CD4-positive, CD25-positive, alpha-beta regulatory T cell (primary cell): ENCODE measurements at places on chromosomes 12 and 14.

GRCh38 chr14:85911044-85911443 is 381.1 kb downstream of the FLRT2 start:
- no peak overlapping the region for H3K27ac ChIP-seq
- no peaks in the 10 kb centered on the region for H3K4me1 ChIP-seq
- no peaks in the 10 kb centered on the region for H3K27me3 ChIP-seq
- no peak overlapping the region for H3K4me3 ChIP-seq

DNA sequence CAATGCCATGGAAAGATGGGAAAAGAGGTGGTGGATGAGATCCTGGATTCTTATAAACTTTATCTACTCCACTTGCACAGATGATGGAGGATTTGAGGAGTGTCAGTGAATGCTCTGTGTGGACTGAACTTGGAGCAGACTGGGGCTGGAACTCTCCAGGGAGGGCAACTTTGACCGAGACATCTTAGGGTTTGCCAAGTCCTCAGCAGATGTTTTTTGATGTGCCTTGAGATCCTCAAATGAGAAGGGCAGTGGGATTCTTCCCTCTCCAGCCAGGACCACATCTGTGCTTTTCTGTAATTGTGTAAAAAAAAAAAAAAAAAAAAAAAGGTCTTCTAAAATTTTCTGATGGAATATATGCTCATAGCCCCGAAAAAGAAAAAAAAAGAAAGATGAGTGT is 23.0 kb upstream of the MYL2 start:
- no peaks in the 10 kb centered on the region for H3K36me3 ChIP-seq
- no peaks in the 10 kb centered on the region for H3K4me1 ChIP-seq
- no peak overlapping the region for H3K27ac ChIP-seq
- H3K4me3 ChIP-seq: no peak overlapping the region

- no peak overlapping the region for H3K27ac ChIP-seq
- H3K4me3 ChIP-seq: no peak overlapping the region
- no peaks in the 10 kb centered on the region for H3K36me3 ChIP-seq
- no peak for DNase-seq
Measured at GRCh38 chr12:121114019-121114639, 18.5 kb upstream of the P2RX7 start.

DNA sequence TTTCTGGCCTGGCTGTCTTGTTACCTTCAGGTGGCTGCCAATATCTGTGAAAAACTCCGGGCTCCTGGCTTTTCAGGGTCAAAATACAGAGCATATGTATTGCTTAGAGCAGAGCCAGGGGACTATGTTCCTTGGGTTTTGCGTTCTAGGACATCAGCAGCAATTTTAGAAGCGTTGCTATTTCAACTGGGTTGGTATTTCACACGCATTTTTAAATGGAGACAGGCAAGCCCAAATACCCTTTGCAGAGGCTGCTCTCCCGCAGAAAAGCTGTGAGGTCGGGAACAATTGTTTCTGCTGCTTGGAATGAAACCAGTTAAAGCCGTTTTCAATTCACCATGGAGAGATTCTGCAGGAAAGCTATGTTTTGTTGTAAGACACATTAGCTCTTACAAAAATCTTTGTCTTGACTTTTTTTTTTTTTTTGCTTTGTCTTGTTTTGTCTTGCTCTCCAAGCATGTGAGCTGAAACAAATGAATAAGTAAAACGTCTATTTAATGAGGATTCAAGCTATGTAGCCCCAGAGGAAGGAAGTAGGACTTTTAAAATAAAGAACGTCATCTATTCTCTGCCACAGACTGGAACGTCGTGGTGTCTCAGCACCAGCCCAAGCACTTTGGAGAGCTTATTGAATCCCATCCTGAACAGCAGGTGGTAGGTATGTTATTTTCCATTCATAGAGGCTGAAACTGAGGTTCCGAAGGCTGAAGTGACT is 181.0 kb upstream of the TBX3 start:
- no peaks in the 10 kb centered on the region for H3K4me1 ChIP-seq
- no peak overlapping the region for H3K27ac ChIP-seq
- no peak for DNase-seq
- no peaks in the 10 kb centered on the region for H3K36me3 ChIP-seq

DNA sequence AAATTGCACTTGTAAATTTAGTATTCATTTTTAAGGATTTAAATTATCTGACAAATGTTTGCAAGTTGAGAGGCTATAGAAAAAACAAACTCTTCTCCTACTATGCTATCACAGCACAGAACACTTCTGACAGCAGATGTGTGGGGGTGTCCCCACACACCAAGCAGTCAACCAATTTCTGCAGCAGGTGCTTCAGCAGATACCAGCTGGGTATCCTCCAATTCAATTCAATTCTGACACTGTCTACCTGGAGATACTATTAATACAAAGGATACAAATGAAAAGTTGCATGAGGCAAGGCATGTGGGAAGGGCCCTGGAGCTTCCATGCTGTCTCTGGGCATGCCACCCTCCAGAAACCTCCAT is 35.1 kb downstream of the PCNX1 start:
- H3K36me3 ChIP-seq: peaks cover 34% of the 10 kb centered on the region
- H3K27ac ChIP-seq: peak overlapping the region; percentile 55
- H3K27me3 ChIP-seq: no peaks in the 10 kb centered on the region
- DNase-seq: no peak

- no peaks in the 10 kb centered on the region for H3K36me3 ChIP-seq
- no peak for DNase-seq
- H3K27ac ChIP-seq: no peak overlapping the region
- H3K4me1 ChIP-seq: no peaks in the 10 kb centered on the region
- no peak overlapping the region for H3K4me3 ChIP-seq
Measured at GRCh38 chr12:101501410-101501995, 26.4 kb downstream of the SPIC start.

GRCh38 chr14:41925409-41925808 is 318.7 kb downstream of the LRFN5 start:
- H3K4me3 ChIP-seq: no peak overlapping the region
- H3K4me1 ChIP-seq: no peaks in the 10 kb centered on the region
- no peak for DNase-seq
- no peaks in the 10 kb centered on the region for H3K27me3 ChIP-seq
- H3K36me3 ChIP-seq: no peaks in the 10 kb centered on the region
- H3K27ac ChIP-seq: no peak overlapping the region

DNA sequence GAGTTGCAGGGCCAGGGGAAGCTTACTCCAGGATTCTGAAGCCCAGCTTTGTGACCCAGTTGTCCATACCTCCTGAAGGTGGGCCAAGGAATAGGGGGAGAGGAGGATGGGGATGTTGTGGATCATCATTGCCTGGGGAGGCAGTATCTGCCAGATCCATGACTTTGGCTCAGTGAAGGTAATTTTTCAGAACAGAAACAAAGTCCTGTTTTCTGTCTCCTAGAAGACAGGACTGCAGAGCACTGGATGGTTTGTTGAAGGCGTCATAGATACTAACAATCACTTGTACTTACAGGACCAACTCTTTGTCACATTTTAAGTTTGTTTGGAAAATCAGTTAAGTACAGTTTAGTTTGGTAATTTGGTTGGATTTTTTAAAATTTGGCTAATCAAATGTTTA is 38.4 kb downstream of the ANO6 start:
- DNase-seq: no peak
- H3K4me3 ChIP-seq: no peak overlapping the region

GRCh38 chr14:26589925-26590324 is 7.9 kb downstream of the NOVA1 start:
- no peaks in the 10 kb centered on the region for H3K4me1 ChIP-seq
- H3K4me3 ChIP-seq: no peak overlapping the region
- no peak overlapping the region for H3K27ac ChIP-seq
- no peak for DNase-seq
- no peaks in the 10 kb centered on the region for H3K27me3 ChIP-seq
- H3K36me3 ChIP-seq: no peaks in the 10 kb centered on the region

DNA sequence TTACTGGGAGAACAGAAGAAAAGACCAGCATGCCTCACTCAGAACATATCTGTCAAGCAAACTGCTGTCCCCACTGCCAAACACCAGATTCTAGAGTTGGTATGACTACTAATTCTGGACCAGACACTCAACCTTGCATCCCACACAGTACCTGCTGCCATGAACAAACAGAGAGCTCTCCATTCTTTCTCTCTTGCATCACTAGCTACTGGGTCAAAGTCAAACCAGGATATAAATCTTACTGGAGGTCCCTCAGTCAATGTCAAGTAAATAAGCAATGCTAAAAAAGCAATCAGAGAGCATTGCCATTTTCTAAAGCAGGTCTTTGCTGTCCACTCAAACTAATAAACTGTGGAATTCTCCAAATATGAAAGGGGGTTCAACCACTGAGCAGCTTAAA is 452.4 kb upstream of the SEL1L start:
- H3K36me3 ChIP-seq: no peaks in the 10 kb centered on the region
- no peak overlapping the region for H3K4me3 ChIP-seq
- H3K27ac ChIP-seq: no peak overlapping the region
- DNase-seq: no peak
- H3K4me1 ChIP-seq: no peaks in the 10 kb centered on the region
- no peaks in the 10 kb centered on the region for H3K27me3 ChIP-seq

- H3K27ac ChIP-seq: no peak overlapping the region
- H3K36me3 ChIP-seq: no peaks in the 10 kb centered on the region
- H3K4me3 ChIP-seq: no peak overlapping the region
- H3K27me3 ChIP-seq: no peaks in the 10 kb centered on the region
Measured at GRCh38 chr14:99609245-99610170, 5.5 kb upstream of the CCDC85C start.

DNA sequence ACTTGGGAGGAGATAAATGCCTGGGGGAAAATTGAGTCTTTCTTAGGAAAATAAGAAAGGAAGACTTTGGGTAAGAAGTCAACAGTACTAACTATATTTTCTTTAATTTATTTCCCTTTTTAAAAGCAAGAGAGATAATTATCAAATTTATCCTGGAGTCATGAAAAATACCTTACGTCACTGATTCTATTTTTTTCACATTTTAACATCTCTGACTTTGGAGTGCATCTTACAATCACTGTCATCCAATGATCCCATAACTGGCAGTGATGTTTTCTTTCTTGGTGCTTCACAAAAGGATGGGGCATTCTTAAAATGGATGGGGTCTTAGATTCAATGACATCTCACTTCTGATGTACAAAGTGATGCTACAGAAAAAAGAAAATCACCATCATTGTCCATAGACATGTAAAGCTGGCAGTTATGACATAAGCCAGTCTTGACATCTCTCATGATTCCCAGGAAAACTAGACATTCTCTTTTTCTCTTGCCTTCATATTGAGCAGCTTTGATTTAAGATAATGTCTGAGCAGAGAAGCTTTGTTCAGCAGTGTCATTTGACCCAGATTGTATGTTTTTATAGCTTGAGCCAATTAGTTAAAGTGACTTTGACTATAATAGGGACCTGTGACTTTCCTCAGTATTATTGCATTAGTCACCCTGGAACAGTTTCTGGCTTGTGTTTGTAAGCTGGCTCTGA is 236.2 kb downstream of the EGLN3 start:
- H3K27me3 ChIP-seq: no peaks in the 10 kb centered on the region
- no peaks in the 10 kb centered on the region for H3K36me3 ChIP-seq
- H3K27ac ChIP-seq: no peak overlapping the region
- no peak overlapping the region for H3K4me3 ChIP-seq
- no peaks in the 10 kb centered on the region for H3K4me1 ChIP-seq

DNA sequence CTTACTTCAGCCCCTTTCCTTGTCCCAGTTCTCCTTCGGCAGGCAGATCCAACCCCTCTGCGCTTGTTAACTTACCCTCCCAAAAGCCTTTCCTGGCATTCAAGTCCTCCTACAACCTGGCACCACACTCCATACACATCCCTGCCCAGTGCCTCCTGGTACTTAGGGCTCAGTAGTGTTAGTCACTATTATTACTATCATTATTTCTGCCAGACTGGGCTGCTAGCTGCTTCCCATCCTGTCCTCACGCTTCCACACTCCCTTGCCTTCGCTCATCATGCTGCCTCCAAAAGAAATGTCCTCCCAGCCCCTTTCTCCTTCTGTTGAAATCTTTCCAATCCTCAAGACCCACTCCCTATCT is 1.6 kb upstream of the HDAC7 start:
- peaks cover 69% of the 10 kb centered on the region for H3K4me1 ChIP-seq
- H3K27ac ChIP-seq: no peak overlapping the region
- no peaks in the 10 kb centered on the region for H3K27me3 ChIP-seq

- DNase-seq: no peak
- no peaks in the 10 kb centered on the region for H3K36me3 ChIP-seq
- H3K4me1 ChIP-seq: no peaks in the 10 kb centered on the region
- H3K27me3 ChIP-seq: no peaks in the 10 kb centered on the region
- no peak overlapping the region for H3K27ac ChIP-seq
- no peak overlapping the region for H3K4me3 ChIP-seq
Measured at GRCh38 chr14:41636492-41637392, 30.1 kb downstream of the LRFN5 start.

GRCh38 chr14:69280746-69281291 is 20.9 kb downstream of the GALNT16 start:
- H3K27me3 ChIP-seq: no peaks in the 10 kb centered on the region
- H3K4me3 ChIP-seq: no peak overlapping the region
- H3K4me1 ChIP-seq: no peaks in the 10 kb centered on the region
- DNase-seq: no peak
- no peak overlapping the region for H3K27ac ChIP-seq
- H3K36me3 ChIP-seq: no peaks in the 10 kb centered on the region

DNA sequence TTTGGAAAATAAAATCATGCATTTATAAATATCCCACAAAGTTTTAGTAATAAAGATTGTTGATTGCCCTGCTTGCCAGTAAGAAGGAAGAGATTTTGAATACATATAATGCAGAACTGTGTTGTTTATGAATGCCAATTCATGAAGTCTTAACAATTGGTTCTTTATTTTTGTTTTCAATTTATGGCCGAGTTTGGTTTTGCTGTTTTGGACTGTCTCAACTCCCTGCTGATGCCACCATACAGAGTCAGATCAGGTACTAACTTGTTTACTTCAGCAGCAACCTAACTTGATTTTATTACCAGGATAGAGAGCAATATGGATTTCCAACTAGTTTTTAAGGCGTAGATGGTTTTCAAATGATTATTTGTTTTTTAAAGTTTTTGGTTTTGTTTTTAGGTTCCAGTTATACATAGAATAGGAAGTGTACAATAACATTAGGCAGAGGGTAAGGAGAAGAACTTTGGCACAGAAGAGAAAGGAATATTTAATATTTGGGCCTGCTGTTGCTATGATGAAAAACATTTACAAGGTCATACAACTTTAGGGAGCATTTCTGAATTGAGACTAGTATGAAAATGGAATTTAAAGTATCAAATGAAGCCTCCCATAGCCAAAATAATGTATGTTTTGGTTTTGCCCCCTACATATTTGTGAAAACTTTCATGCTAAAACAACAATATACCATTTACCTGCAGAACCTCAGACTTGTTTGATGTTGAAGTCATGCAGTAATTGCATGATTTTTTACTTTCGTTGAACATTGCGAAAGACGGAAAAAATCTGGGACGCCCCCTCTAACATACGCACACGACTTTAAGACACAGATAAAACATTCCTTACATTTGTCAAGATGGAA is 904 bp upstream of the FAM177A1 start:
- no peak for DNase-seq
- peak overlapping the region; percentile 97 for H3K4me3 ChIP-seq
- no peaks in the 10 kb centered on the region for H3K27me3 ChIP-seq

DNA sequence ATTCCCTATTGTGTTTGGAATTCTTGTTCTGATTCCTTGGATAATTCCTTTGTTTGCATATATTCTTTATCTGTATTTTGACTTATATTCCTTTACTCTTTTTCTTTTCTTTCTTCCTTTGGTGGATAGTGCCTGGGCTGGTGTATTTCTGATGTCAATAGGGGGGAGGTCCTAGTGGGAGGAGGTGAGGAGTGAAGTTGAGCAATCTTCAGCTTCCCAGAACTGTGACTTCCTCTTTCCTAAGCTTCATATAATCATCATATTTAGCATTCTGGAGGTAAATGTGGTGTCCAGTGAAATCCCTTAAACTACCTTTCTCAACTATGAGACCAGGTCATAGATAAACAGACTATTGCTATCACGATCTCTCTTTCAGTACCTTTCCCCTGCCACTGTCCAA is 29.6 kb upstream of the TBPL2 start:
- H3K36me3 ChIP-seq: no peaks in the 10 kb centered on the region
- no peak overlapping the region for H3K4me3 ChIP-seq
- peaks cover 3% of the 10 kb centered on the region for H3K27me3 ChIP-seq
- DNase-seq: no peak
